ENCODE measurements at places on chromosomes 13 and 19.
A peak's percentile ranks its signal among the peaks of the same experiment; 100 is the strongest.

- peak; percentile 4 for DNase-seq
Observed at GRCh38 chr13:77184455-77184854, 142.4 kb downstream of the MYCBP2 start.

GRCh38 chr19:609004-609346 is 19.3 kb downstream of the HCN2 start:
- DNase-seq = no peak

- no peak for DNase-seq
Observed at GRCh38 chr13:42816538-42816937, 35.2 kb downstream of the FAM216B start.

DNA sequence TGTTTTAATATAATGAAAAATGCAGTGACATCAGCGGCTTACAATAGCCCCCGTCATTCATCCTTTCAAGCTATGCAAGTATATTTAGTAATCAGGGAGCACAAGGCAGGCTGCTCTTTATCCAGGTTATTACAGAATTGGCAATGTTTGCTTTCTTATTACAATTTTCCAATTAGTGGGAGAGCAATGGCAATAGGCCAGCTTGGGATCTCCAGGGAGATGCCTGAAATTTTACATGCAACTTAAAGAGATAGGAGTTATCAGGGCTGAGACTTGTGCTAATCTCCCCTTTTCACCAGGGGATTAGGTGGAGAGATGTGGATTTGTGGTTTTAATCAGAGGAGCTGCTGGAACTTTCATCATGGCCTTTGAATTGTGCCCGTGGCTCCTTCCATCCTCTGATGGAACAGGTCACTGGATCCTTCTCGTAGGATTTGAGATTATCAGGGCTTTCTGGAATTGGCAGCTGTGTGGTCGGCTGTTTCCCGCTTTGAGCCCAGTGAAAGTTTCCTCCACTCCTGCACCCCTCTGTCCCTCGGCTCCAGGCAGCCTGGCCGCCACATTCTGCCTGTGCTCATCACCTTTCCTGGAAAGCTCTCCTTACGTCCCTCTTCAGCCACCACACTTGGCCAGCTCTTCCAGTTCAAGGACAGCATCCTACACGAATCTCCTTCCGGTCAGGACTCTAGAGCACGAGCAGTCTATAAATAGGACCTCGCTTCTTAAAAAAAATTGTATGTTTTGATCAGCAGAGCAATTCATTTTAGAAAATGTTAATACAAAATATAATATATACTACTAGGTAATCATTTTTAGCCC is 47.0 kb downstream of the CBY2 start:
- DNase-seq = no peak
